ENCODE measurements at places on chromosomes 7 and 10. TPM values are rescaled to one million over a fixed set of nuclear protein-coding genes. Genes with fewer than 3 reads are reported as not detected.

Gene SP8
- not detected for total RNA-seq

Gene OR6V1
- not detected for total RNA-seq

Gene MXI1
- 22.3 TPM for total RNA-seq

Gene IGF2BP3
- total RNA-seq: 108 TPM

Gene PRPF18
- total RNA-seq: 24.1 TPM

Gene GALNT17
- total RNA-seq: not detected

DNA sequence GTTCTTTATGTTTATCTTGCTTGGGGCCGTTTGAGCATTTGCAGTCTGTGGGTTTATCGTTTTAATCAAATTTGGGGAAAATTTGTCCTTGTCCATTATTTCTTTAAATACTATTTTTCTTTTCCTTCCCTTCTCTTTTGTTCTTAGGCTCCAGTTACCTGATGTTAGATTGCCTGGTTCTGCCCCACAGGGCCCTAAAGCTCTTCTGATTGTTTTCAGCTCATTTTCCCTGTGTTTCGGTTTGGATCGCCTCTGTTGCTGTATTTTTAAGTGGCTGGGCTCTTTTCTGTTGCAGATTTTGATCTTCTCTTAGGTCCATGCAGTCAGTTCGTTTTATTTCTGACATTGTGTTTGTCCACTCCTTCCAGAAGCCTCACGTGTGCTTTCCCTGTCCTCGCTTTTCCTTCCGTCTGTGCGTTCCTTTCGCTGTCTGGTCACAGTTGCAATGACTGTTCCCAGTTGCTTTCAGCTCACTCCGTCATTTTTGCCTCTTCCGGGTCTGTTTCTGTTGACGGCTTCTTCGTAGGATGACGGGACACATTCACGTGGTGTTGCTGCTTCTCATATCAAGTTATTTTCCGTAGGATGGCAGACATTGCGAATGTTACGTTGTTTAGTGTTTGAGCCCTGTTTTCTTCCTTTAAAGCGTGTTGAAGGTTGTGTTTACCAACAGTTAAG lies 111.4 kb downstream of the INPP5A start:
- DNase-seq: no peak

- DNase-seq: no peak
Observed at GRCh38 chr7:155747209-155747608, 65.1 kb downstream of the SHH start.

GRCh38 chr7:17549406-17549805 lies 251.0 kb downstream of the AHR start:
- no peak for DNase-seq

DNA sequence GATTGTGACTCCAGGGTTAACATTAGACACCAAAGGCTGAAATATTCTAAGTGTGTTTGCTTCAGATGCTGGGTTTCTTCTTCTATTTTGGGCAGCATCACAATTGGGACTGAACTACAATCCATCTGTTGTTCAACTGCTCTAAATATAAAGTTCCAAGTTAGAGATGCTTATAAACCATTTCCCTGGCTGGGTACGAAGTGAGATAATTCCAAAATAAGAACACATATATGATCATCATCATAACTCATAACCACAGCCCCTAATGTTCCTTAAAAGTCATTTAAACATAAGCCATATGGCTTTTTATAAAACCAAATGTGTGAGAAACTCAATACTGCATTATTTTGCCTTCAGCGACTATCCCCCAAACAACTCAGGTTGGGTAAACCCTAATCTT lies 28.8 kb downstream of the DNA2 start:
- no peak for DNase-seq

DNA sequence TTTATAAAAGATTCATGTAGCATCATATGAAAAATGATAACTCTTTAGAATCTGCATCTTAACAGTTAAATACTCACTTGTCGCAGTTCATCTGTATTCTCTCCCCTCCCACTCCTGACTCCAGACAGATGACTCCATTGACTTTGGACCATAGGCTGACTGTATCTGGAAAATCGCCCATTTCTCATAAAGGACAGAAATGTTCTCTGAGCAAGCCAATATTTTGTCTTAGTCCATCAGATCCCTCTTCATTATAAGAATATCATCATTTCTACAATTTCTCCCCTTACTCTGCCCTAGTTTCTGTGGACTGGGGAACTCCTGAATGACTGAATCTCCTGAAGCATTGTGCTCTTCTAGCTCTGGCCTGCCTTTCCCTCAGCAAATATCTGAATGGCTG lies 125.4 kb downstream of the SEMA3D start:
- DNase-seq: no peak

- DNase-seq: no peak
Observed at GRCh38 chr10:124088915-124089314, 4.5 kb downstream of the CHST15 start.

DNA sequence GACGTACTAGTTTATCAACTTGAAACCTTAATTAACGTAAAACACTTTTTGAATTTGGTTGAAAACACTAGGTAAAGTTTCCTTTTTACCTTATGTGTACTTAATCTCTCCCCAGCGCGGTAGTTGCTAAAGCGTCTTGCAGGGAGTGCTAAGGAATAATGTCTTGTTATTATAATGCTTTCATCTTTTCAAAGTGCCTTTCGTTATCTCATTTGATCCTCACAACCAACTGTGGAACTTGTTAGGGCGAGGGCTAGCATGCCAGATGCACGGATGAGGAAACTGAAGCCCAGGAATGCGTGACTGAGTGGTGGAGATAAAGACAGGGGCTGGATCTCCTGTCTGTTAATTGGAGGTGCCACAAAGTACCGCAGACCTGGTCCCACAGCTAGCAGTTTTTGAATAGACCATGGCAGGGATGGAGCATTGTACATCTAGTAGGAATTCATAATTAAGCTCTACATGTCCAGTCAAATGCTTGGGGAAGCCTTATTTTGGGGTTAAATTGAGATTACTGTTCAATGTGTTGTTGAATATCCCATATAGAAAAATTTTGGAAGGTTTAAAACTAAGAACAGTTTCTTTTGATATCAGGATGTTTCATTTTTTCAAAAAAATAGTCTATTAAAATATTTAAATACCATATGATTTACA lies 234.3 kb downstream of the SH2D4B start:
- DNase-seq: no peak

GRCh38 chr10:93150289-93150688 lies 76.6 kb downstream of the CYP26A1 start:
- no peak for DNase-seq

GRCh38 chr10:6956562-6956961 lies 376.5 kb upstream of the PRKCQ start:
- DNase-seq: no peak

- DNase-seq: no peak
Observed at GRCh38 chr7:94127026-94127425, 122.9 kb upstream of the BET1 start.

DNA sequence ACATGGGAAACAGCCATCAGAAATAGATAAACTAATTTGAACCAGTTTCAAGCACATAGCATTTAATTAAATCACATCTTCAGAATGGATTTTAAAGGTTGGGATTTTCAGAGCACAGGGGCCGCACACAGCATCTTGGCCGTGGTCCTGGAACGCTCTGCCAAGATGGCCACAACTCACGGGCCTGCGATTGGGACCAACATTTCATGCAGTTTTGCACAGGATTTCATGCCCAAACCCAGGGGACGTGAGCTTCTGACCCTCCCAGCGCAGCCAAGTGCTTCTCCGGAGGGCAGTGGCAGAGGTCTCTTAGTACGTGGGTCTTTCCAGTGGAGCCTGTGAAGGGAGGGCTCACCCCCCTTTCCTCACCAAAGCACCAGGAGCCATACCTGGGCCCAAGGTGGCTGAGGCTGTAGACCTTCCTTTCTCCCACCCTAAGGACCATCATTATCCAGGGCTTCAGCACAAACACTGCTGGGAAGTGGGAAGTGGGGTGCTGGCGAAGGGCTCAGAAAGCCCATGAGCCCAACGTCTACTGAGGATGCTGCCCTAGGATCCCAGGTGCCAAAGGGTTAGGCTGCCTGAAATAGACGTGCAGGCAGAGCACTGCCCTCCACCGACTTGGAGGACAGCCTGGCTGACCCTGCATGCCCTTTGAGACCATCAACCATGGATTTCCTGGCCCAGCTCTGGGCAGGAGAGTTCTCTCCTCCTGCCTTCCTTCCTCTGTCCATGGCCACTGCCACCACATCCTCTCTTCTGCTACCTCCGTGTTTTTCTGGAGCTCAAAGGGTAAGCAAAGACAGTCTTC lies 611.2 kb upstream of the MGMT start:
- DNase-seq: no peak

GRCh38 chr10:93436591-93437085 lies 45.5 kb downstream of the MYOF start:
- DNase-seq: no peak

GRCh38 chr10:110474826-110475225 lies 22.9 kb upstream of the DUSP5 start:
- no peak for DNase-seq

GRCh38 chr7:124246262-124246863 lies 213.5 kb upstream of the TMEM229A start:
- DNase-seq: no peak

DNA sequence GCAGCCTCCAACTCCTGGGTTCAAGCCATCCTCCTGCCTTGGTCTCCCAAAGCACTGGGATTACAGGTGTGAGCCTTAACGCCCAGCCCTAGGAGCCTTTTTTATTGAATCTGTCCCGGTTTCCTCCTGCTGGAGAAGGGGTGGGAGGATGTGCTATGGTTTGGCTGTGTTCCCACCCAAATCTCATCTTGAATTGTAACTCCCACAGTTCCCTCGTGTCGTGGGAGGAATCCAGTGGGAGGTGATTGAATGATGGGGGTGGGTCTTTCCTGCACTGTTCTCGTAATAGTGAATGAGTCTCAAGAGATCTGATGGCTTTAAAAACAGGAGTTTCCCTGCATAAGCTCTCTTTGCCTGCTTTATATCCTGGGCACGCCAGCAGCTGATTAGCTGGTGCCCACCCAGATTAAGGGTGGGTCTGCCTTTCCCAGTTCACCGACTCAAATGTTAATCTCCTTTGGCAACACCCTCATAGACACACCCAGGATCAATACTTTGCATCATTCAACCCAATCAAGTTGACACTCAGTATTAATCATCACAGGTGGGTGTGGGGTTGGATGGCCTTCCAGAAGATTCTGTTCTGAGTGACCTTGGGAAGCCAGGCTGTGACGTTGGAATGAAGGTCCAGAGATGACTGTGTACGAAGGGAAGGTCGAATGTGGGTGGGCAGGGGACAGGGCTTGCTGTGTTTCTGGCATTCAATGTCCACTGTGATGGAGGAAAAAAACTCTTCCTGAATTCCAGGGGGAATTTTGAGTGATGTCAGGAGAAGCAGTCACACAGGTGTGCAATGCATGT lies 33.8 kb upstream of the CUX1 start:
- DNase-seq: no peak

DNA sequence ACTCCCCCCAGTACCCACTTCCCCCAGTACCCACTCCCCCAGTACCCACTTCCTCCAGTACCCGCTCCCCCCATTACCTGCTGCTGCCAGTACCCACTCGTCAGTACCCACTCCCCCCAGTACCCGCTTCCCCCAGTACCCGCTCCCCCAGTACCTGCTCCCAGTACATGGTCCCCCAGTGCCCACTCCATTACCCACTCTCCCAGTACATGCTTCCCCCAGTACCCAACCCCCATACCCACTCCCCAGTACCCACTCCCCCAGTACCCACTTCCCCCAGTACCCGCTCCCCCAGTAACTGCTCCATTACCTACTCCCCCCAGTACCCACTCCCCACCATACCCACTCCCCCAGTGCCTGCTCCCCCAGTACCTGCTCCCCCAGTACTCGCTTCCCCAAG lies 550.6 kb downstream of the DNAJB6 start:
- no peak for DNase-seq

GRCh38 chr7:144144426-144144825 lies 21.4 kb downstream of the OR2A14 start:
- DNase-seq: no peak

DNA sequence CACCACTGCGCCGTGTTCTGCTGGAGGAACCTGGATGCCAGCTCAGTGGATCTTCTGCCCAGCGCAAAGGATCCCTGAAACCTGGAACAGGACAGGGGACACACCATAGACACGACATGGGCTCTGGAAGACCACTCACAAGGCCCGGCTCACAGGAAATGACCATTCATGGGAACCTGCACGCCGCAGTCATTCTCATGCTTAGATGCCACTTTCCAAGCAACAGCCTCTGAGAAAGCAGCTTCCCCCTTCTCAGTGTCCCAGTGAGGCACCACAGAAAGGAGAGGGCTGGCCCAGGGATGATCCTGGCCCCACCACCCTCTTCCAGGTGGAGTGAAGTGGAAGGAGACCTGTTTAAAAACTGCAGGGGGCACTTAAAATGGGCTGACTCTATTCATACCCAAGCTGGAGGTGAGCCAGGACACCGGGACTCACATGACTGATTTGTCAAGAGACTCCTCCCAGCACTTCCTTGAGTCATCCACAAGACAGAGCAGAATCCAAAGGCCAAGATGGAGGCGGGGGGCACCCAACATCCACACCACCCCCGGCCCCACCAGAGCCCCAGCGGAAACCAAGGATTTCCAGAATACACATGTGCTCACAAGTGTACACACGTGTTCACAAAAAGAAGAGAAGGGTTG lies 11.2 kb downstream of the CTBP2 start:
- DNase-seq: no peak

DNA sequence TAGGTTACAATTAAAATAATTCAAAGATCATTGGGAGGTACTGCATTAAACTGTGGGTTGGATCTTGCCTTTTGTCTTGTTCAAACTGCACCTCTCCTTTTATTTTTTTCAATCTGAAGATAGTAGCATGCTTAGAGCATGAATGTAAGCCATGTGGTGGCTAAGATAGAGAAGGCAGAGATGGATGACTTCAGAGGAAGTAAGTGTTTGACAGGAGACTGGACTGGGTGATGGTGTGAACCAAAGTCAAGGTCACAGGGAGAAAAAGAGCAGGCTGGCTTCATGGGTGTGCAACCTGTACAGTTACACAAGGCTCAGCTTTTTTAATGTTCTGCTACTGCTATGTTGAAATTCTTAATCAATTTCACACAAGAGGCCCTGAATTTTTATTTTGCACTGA lies 85.6 kb downstream of the ZEB1 start:
- DNase-seq: no peak

GRCh38 chr7:122054393-122054792 lies 89.7 kb downstream of the AASS start:
- DNase-seq: no peak

GRCh38 chr10:59967079-59967478 lies 60.7 kb upstream of the CCDC6 start:
- DNase-seq: no peak

DNA sequence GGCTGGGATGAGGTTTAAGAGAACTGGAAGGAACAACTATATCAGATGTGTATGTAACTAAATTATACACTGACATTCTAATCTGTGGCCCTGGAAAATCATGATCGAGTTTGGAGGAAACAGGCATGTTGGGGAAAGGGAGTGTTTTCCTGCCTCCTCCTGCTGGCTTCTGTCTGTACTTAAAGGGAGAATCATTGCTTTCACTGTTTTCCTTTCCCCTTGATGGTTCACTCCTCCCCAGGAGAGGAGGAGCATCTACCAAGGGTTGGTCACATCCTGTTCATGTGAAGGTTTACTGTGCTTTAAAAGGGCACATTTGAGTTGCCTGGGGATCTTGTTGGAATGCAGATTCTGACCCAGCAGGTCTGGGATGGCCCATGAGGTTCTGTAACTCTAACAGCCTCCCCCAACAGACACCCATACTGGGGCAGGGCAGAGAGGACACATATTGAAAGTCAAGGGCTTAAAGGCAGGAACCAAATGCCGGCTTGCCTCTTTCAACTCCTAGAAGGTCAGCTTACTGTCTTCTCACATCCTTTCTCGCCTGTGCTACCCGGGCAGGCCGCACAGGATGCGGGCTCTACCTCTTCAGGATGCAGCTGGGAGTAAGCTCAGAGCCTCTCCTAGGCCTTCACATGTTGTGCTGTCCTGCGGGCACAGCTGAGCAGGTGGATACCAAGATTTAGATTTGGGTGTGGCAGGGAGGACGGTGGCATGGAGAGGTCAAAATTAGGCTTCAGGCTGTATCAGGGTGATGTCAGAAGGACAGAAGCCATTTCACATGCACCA lies 694.8 kb downstream of the KCNMA1 start:
- no peak for DNase-seq
